ENCODE measurements at places on chromosomes 11 and 22. TPM values are rescaled to one million over a fixed set of nuclear protein-coding genes. Genes with fewer than 3 reads are reported as not detected.

DNA sequence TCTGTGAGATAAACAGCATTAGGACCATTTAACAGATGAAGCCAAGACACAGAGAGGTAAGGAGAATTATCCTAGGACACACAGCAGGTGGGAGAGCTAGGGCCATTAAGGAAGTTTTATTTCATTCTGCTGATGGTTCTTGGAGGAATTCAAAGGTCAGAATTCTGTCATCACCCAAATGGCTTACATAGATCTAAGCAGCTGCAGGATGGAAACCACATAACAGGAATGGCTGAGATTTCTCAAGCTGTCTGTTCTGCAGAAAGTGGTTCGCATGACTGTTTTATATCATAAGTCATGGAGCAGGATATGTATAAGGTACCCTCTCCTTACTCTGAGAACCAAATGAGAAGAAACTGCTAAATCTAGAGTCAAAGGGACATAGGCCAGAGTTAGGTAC lies 163.2 kb upstream of the NARS2 start:
- no peak for DNase-seq

DNA sequence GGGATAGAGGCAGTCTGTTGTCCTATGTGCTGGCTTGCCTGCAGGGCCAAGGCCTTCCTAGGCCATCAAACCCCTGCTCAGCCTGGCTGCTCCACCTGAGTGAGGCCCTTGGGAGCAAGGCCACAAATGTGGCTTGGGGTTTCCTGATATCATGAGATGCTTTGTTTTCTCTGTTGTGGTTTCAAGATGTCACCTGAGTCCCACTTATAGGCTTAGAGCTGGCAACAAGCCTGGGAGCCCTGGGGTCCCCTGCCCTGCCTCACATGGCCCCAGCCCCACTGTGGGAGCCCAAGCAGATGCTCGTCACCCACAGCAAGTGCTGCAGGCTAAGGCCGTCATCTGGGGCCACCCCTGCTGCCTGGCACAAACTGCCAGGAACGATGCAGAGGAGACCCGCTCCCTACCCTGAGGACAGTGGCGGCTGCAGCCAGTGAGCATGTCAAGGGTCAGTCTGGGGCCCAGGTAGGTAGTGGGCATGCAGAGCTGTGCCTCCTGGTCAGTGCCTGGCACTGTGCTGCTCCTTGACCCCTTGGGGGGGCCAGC lies 75.4 kb upstream of the KCNQ1OT1 start:
- no peak for DNase-seq

DNA sequence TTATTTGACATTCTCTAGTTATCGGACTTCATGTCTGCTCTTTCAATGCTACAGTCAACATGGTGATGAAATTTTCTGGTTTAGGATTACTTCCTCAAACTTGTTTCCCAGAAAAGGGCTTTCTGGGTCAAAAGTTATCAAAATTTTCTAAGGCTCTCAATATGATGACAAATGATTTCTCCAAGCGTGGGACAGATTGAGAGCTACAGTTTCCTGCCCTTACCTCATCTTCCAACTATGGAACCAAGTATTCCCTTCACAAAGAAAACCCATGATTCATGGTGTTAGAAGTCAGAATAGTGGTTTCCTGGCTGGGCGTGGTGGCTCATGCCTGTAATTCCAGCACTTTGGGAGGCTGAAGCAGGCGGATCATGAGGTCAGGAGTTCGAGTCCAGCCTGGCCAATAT lies 17.8 kb downstream of the MYO18B start:
- DNase-seq, result no peak

- no peak for DNase-seq
These were observed 743.8 kb downstream of the NTM start for GRCh38 chr11:132114185-132114584.

GRCh38 chr11:132992838-132993631 lies 539.3 kb downstream of the OPCML start:
- DNase-seq, result no peak

DNA sequence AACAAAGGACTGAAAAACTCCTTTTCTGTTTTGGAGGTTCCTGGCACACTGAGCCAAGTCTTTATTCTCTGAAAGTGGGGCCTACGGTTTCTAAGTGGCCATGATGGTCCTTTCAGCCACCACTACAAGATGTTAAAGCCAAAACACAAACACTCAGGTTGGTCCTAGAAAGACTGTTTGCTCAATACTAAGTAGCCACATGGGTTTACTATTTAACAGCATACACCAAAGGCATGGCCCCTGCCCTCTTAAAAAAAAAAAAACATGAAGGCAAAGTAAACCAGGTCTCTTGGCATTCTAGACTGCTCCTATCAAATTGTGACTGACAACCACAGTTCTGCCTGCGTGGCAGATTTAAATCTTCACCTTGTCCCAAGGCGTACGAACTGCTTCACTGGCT lies 123.6 kb upstream of the BID start:
- no peak for DNase-seq

DNA sequence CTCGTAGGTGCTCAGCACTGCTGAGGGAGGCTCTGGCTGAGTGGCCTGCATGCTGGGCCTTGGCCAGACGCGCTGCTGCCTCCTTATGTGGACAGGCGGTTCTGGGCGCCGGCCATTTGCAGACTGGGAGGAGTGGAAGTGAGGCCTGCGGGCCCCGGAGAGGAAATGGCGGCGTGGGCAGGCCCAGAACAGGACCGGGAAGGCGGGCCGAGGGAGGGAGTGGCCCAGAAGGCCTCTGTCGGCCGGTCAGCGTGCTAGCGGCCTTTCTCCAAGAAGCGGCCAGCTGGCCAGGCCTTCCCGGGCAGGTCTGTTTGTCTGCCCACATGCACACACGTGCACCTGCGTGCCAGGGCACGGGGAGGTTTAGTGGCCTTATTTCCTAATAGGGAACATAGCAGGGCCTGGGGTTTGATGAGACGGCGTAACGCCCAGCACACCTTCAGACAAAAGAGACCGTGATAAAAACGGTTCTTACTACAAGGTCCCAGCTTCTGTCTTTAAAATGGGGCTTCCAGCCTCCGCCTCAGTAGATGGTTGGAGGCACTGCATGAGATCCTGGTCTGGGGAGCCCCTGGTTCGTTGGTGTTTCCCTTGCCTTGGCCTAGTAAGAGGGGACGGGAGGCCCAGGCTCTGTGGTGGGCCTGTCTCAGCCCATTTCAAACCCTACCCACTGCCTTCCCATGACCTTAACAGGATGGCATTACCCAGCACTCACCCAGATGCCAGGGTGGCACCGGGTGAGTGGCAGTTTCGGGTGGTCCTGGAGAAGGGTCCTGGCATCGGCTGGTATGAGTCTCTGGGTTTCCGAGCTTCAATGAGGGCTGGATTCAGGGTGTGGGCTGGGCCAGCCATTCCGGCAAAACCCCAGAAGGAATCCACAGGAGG lies 65.1 kb upstream of the PPARA start:
- peak; percentile 94 for DNase-seq

- no peak for DNase-seq
These were observed 267.2 kb downstream of the TENM4 start for GRCh38 chr11:79173615-79174014.

DNA sequence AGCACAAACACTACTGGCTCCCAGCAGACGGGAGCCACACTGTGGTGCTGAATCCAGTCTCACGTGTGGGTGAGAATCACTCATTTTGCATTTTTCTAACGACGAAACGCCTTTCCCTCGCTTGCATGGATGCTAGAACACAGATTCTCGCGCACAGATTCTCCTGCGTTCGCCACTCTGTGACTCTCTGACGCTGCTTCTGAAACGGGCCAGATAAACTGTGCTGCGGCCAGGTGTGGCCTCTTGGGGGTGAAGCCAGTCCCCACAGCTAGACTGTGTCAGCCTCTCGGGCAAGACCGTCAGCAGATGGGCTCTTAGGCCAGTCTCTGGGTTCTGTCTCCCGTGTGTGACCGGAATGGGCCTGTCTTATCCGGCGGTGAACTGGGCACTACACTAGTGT lies 44.6 kb downstream of the TRMU start:
- DNase-seq, result no peak

DNA sequence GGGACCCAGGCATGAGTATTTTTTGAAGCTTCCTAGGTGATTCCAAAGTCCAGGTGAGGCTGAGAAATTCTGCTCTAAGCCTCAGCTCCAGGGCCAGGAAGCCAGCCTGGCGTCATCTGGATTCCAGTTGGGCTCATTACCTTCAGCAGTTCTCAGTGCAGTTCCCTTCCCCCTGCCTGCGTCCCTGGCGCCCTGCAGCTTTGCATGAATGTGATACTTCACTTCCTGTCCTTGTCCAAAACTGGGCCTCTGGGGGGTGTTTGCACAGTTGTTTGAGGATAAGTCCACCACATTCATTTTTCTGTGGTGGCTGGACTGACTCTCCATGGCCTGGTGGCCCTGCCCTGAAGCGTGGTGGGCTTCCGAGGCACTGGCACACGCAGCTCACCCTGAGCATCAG lies 98.1 kb downstream of the TENM4 start:
- no peak for DNase-seq

DNA sequence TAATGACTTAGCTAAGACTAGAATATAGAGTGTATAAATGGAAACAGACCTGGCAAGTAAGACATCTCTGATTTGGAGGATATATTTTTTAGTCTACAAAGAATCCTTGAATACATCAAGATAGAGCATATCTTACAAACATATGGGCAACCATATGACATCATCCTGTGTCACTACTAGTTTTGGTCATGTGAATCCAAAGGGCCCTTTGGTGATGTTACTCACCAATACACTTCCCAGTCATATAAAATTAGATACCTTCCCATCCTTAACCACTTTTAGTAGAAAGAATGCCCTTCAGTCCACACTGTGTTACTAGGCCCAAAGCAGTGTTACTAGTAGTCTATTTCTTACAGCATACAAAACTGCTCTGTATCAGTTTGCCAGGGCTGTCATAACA lies 31.6 kb downstream of the GRIA4 start:
- no peak for DNase-seq

The MS4A4E gene
- total RNA-seq, result 3.2 TPM
